ENCODE measurements at places on chromosomes 6 and 20.

DNA sequence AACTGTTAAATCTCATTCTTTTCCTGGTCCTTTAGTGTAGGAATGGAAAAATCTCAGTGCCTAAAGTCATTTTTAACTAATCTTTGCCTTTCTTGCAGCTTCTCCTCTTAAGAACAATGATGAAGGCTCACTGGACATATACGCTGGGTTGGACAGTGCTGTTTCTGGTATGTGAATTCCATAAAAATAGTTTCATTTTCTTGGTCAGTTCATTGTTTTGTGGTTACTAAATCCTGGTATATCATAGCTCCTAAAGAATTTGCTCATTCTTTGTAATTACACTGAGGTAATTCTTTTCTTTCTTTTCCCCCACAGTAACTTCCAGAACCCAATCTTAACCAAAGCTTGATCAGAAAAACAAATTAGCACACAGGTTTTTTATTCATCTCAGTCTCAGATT, 23.4 kb downstream of the CASP8AP2 start:
- DNase-seq, result no peak

GRCh38 chr20:16257813-16258430, 315.3 kb downstream of the KIF16B start:
- DNase-seq, result no peak

DNA sequence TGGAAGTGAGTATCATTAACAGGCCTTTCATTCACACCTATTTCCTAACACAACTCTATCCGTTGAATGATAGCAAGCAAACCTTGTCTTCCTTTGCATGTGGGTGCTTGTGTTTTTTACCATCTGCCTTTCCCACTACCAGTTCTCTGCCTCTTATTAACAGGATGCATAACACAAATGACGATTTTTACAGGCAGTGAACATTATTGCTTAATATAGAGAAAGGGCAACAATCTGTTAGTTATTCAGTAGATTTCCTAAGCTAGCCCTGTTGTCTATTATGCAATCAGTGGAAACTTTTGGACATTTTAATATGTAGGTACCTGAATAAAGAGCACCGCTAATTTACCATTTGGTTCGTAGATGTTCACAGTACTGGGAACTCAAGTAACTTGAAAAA, 348.8 kb upstream of the PLCB4 start:
- DNase-seq, result no peak

GRCh38 chr6:110552901-110553641, 76.7 kb upstream of the SLC22A16 start:
- no peak for DNase-seq

DNA sequence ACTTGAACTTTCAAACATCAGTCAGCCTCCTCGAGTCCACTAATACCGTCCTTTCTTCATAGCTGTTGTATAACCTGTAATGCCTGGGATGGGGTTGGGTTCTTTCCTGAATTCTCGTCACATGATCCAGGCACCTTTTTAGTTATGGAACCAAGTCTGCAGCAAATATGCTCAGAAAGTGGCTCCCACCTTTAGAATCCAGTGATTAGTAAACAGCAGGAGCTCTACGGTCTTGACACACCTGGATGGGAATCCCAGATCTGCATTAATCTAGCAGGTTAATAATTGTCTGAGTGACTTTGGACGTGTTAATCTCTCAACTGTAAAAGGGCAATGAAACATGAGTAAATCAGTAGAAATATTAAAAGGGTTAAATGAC, 729 bp upstream of the ZHX3 start:
- DNase-seq, result no peak

GRCh38 chr20:19412254-19412653, 199.8 kb downstream of the SLC24A3 start:
- DNase-seq, result no peak

DNA sequence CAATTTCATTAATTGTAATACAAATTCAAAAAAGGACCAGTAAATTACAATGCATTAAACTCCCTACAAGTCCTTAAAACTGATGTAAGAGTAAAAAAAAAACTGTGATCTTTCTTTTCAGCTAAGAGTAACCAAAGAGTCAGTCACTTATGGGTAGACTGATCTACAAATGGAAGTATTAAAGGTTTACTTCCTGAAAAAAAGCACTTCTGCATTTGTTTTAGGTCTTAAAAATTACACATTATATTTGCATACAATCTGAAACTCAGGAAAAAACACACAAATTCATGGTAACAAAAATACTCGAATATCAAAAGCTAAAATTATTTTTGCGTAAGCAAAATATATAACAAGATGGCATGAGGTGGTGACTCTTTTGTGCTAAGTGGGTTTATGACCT, 23.5 kb downstream of the USP49 start:
- no peak for DNase-seq

DNA sequence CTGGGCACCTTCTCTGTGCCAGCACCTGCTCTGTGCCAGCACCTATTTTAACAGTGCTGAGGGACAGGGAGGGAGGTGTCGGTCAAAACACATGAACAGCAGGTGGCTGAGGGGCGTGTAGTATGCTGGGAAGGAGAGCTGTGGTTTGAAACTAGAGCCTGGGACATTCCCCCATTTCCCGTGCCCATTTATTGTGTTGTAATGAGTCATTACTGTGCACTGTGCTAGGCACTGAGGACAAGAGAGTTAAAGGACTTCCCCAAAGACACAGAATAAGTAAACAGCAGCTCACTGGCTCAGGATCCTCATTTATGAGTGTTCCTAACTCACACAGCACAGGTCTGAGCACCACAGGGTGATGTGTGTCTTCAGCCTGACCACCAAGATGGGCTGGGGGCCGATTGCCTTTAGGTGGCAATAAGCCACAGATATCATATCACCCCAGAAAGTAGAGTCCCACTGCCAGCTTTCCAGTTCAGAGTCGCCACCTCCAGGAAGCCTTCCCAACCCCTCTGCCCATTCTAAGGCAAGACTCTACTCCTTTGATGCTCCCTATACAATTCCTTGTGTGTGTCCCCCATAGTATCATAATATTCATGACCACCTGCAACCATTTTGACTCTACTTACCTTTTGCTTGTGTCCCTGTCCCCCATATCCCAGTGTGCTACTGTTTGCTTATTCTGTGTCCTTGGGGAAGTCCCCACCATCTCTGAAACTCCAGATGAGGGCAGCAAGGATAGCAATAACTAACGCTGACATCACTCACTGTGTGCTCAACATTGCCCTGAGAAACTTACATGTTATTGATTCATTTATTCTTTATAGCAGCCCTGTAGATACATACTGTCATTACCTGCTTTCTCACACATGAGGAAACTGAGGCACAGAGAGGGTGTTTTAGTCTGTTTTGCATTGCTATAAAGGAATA, 87.3 kb downstream of the TOX2 start:
- no peak for DNase-seq

- DNase-seq, result no peak
Observed at GRCh38 chr6:79040083-79040482, 38.0 kb downstream of the PHIP start.

DNA sequence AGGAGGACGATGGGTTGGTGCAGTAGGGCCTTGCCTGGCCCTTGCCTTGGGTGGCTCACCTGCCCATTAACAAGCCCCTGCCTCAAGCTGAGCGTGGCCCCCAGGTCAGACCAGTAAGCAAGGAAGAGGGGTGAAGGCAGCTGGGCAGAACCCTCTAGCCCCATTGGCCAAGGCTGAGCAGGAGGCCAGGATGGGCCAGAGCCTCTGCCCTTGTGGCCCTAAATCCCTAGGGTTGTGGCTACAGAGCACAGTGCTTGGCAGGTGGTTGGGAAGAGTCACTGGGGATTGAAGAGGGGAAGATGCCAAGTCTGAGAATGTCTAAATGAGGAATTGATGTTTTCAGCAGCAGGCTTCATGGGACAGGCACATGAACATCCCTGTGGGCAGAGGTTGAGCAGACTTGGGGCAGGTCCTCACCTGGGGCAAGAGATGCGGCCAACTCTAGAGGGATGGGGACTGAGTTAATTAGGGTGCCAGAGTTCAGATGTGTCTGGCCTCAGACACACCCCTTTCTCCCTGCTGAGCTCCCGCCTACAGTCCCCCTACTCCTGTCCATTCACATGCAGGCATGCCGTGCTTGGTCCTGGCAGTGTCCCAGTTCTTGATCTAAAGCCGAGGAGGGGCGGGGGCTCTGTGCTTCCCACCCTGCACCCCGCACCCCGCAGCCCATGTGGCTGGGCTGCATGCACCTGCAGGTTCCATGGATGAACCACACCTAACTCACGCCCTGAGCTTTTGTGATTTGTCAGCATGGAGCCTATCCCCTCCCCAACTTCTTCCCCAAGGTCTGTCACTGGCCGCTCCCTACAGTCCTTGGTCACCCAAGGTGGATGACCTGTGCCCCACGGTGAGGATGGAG, 9.8 kb downstream of the GTSF1L start:
- DNase-seq, result no peak

- peak; percentile 24 for DNase-seq
Observed at GRCh38 chr20:2469991-2470422, 582 bp downstream of the SNRPB start.

GRCh38 chr6:1714654-1715053, 104.9 kb downstream of the FOXC1 start:
- no peak for DNase-seq

- no peak for DNase-seq
Observed at GRCh38 chr6:6856538-6857523, 250.9 kb upstream of the RREB1 start.

GRCh38 chr20:20939006-20939405, 167.2 kb downstream of the LINC00237 start:
- no peak for DNase-seq

- no peak for DNase-seq
Observed at GRCh38 chr20:62210496-62210855, 9.6 kb downstream of the HRH3 start.

DNA sequence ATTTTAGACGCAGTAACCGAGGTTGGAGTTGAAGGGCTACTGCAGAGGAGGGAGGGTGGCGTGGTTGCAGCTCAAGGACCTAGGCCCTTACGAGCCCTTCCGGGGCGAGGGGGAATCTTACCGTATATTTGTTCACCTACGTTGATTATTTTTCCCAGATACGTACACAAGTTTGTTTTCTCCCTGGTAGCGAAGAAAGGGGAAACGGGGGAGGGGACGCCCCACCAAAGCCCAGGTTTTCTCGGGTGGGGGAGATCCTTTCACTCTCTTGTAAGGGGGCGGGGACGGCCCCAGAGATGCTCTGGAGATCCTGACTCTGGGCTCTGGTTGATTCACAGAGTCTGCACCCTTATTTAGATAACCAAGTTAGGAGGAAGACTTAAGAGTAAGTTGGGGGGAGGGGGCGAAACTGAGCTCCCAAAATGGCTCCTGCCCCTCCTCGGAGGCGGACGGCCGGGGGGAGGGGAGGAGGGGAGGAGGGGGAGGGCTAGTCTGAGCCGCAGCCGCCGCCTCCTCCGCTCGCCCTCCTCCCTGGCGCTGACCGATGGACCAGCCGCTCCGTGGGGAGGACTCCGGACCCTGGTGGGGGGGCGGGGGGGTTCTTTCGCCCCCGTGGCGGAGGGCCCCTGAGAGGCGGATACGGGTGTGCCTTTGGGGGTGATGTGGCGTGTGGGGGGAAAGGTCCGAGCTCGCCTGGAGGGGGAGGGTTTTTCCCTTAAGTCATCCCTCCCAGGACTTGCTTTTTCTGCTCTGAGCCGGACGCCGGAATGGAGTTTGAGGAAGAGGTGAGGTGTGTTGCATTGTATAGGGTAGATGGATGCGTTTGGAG, 2.2 kb downstream of the BRD2 start:
- DNase-seq, result peak; percentile 39

- no peak for DNase-seq
Observed at GRCh38 chr6:151275121-151275520, 35.4 kb downstream of the AKAP12 start.

- no peak for DNase-seq
Observed at GRCh38 chr6:100393493-100393892, 71.2 kb downstream of the SIM1 start.

GRCh38 chr20:58402827-58403226, 13.8 kb downstream of the VAPB start:
- no peak for DNase-seq

GRCh38 chr20:54137115-54137514, 36.7 kb downstream of the CYP24A1 start:
- DNase-seq, result no peak

GRCh38 chr6:7335519-7335918, 22.5 kb upstream of the SSR1 start:
- DNase-seq, result no peak
